ENCODE measurements at places on chromosomes 6 and 20.

- DNase-seq = no peak
Measured at GRCh38 chr6:51541847-51542246, 545.6 kb downstream of the PKHD1 start.

DNA sequence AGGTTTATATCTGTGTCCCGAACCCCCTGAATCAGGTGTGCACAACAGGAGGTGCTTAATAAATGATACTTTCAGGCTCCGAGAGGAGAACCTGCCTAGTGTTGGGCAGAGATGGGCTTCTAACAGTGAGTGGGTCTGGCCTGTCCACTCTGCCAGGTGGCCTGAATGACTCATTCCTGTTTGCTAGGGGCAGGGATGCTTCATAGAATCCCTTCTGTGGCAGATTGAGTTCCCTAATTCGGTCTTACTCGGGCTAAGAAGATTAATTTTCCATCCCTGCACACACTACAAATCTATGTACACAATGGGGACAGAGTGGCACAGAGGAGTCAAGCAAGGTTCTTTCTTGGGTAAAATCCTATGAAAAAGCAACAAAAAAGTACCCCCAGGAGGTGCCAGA lies 19.8 kb downstream of the SDC4 start:
- DNase-seq = no peak

- no peak for DNase-seq
Measured at GRCh38 chr20:48159145-48160008, 374.1 kb upstream of the SULF2 start.

- DNase-seq = no peak
Measured at GRCh38 chr6:130893277-130893676, 66.1 kb downstream of the SMLR1 start.

DNA sequence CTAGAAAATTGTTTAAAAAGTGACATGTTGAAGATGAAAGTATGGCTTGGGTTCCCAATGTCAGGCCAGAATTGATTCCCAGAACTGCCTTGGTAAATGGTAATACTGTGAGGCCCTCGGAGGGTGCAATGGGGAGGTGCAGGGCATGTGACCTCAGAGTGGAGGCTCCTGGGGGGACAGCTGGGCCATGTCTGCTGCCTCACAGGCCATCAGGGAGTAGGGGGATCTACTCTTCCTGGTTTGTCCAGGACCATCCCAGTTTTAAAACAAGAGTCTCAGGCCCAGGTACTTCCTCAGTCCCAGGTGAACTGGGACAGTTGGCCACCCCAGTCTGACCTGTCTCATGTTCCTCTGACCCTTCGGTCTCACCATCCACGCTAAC lies 55.3 kb upstream of the SNX9 start:
- no peak for DNase-seq

DNA sequence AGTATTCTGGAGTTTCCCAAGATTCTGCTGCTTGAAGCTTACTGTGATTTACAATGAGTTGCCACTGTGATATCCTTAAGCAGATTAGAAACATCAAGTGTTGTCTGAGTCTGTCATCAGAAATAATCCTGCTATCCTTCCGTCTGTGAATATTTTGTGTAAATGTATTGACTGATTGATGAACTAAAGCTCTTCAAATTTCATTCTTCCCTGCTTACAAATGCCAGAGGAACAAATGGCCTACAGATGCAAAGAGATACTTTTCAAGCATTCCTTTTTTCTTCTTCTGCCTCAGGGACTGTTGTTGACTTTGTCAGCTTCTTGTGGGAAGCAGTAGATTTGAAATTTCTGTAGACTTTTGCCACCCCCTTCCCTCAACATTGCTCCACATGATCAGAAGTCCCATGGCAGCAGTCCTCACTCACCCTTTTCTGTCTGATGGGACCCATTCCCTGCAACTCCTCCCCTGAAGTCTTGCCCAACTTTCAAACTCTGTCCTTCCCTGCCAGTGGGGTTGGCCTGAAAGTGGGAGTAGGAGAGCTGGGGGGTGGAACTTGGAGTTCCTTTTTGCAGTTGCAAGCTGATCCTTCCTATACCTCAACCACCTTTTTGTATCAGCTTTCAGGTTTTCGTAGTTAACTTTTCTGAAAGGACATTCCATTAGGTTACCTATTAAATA lies 38.5 kb upstream of the MLIP start:
- DNase-seq = no peak

All from activated CD4-positive, alpha-beta T cell treated with anti-CD3 and anti-CD28 coated beads, Interleukin-2, amount 50 U/mL, for 4 hours (primary cell).